ENCODE measurements at places on chromosomes 3 and 15.

DNA sequence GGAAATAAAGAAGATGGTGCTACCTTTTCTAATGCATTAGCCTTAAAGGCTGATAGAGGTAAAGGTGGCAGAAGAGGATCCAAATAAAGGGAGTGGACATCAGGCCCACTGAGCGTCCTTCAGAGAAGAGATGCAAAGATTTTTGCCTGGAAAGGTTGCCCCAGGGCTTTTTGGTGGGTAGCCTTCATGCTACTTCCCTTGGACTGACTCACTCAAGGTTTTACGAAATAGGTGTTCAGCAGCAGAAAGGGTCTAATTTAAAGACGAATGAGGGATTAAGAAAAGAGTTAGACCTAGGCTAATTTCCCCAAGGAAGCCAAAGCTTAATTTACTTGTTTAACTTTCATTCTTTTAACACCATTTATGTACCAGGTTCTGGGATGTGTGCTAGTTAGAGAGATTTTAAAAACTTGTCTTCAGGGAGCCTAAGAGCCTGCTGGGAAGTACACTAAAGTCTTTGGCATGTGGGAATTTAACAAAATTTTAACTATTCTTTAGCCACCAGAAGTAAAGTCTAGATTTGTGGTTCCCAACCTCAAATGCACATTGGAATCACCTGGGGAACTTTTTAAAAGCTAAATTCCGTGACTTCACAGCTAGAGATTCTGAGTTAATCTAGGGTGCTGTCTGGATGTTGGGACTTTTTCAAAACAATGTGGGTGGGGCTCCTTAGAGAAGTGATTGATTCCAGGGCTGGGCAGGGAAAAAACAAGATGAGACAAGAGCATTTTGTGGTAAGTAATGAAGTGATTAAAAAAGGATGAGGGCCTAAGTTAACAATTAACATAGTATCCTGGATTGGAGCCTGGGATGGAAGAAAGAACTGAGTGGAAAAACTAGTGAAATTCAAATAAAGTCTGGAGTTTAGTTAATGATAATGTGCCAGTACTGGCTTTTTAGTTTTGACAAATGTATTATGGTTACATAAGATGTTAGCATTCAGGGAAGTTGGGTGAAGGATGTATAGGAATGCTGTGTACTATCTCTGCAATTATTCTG, 3.4 kb downstream of the IL20RB start:
- DNase-seq = no peak

DNA sequence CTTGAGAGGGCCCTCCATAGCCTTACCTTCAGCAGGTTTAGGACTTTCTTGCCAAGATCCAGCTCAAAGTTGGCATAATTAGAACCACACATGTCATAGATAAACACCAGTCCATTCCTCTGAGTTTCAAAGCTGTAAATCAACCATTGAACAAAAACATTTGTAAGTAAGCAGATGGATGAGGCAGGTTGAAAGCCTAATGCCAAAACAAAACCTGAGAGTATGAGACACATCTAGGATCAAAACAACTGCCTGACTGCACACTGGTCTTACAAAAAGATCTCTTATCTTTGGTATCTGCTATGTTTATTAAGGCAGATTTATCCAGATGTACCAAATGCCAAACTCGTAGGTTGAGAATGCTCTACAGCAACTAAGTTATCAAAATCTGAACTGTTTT, 61.9 kb downstream of the PTPN9 start:
- no peak for DNase-seq

- DNase-seq = no peak
These were observed 660.8 kb downstream of the MECOM start for GRCh38 chr3:169002689-169003088.

DNA sequence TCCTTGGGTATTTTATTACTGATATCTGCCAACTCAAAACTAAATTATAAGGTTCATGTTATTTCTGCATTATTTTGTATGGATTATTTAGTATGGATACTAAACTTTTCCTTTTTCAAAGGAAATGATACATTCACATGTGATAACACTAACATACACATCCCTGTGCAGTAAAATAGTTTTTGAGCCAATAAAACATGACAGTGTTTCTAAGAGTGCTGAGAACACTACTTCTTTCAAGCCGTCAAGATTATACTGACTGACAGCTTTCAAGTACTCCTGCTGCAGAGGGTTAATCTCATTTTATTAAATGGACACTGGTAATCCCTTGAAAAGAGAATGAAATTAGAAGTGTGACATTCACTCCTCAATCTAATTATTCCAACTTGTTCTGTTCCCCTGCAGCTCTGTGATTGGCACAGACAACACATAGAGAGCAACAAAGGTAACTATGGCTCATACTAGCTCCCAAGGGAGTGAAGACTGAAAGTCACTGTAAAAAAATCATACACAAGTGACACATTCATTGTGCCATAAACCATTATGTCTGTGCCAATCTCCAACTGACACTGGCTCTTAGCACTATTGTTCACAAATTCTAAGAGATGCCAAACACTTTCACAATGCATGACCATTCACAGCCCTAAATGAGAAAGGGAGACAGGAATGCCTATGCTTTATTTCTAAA, 468.6 kb downstream of the SHQ1 start:
- no peak for DNase-seq

GRCh38 chr15:92361321-92362000, 32.2 kb upstream of the ST8SIA2 start:
- no peak for DNase-seq

GRCh38 chr3:87867001-87867400, 191.8 kb downstream of the CGGBP1 start:
- DNase-seq = no peak

GRCh38 chr15:36356978-36357601, 222.3 kb upstream of the CDIN1 start:
- DNase-seq = no peak

DNA sequence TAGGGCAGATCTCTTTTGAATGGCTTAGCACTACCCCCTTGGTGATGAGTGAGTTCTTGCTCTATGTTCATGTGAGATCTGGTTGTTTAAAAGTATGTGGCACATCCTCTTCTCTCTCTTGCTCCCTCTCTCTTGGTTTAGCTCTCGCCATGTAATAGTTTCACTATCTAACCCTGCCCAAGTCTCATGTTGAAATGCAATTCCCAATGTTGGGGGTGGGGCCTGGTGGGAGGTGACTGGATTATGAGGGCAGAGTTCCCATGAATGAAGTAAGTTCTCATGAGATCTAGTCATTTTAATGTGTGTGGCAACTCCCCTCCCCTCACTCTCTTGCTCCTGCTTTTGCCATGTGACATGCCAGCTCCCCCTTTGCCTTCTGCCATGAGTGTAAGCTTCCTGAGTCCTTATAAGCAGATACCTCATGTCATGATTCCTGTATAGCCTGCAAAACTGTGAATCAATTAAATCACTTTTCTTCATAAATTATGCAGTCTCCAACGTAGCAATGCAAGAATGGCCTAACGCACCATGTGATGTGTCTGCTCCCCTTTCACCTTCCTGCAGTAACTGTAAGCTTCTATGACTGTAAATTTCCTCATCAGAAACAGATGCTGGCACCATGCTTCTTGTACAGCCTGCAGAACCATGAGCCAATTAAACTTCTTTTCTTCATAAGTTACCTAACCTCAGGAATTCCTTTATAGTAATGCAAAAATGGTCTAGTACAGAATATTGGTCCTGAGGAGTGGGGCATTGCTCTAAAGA, 74.8 kb upstream of the KCNH8 start:
- no peak for DNase-seq

- no peak for DNase-seq
These were observed 15.5 kb downstream of the MAPKAPK3 start for GRCh38 chr3:50632450-50632849.

DNA sequence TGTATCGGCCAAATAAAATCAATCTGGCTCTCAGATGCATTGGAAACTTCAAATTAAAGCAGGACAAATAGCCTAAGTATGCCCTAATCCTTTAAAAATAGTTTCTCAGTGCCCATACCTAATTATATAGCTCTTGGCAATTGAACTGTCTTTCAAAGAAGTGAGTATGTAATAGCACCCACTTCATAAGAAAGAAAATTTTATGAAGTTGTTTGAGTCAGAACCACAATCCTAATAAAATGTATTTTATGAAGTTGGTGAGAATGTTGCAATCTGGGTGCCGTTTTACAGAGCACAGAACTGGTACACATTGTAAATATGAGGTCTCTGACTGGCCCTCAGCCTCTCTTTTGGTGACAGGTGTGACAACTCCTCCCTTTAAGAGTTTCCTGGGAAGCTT, 45.4 kb downstream of the EPHB1 start:
- DNase-seq = no peak

DNA sequence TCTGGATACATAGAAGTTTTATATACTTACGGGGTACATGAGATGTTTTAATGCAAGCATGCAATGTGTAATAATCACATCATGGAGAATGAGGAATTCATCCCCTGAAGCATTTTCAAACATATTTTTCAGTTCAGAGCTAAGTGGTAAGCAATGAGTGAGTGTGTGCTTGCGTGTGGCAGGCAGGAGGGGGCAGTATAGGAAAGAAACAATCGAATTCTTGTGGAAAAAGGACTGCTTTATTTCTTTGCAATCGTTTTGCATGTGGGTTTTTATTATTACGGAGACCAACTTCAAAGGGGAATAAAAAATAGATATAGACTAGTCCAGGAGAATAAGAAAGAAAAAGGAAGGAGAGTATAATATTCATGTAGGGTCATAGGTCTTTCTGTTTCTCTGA, 271.6 kb downstream of the CHL1 start:
- no peak for DNase-seq

DNA sequence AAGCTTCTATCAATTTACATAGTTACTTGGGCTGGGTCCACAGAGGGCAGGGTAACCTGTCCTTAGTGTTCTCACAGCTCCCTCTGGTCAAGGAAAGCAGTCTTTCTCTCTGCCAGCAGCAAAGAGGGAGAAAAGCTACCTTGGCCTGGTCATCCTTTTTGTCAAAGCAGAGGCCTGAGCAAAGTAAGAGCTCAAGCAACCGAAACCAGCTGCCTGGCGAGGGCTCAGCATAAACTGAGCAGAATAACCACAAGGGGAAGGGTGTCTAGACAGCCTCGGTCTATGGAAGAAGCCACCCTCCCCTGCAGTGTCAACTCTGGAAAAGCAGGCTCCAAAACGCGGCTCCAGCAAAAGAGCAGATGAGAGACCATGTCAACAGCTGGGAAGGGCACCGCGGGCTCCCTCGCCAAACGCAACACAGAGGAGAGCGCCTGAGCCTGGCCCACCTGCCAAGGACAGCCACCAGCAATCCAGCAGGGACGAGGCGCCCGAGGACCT, 17.4 kb downstream of the LRIG1 start:
- DNase-seq = no peak

DNA sequence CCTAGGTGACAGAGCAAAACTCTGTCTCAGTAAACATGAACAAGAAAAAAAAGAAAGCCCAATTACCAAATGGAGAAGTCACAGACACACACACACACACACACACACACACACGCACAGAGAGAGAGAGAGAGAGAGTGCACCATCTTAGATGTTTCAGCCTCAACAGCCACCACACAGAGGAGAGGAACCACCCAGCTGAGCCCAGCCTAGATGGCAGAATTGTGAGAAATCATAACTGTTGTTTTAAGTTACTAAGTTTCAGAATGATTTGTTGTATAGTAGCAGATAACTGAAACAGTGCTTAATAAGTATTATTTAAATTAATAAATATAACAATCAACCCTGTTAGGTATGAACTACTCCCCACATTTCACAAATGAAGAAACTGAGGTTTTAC, 321.2 kb downstream of the ZNF621 start:
- no peak for DNase-seq

DNA sequence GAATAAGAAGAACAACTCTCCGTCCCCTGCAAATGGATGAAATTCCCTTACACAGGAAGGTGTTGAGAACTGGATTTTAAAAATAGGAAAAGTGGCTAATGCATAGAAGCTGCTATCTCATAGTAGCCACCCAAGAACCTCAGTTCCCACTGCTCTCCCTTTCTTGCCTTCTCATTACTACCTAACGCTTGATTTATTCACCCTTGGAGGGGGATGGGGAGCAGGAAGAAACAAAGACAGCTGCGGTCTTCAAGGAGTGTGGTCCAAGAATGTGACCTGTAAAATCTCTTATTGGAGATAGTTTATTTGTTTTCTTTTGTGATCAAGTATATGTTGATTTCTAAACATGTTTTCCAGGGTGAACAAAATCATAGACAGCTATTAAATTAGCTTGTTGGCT, 274.1 kb upstream of the CTNNB1 start:
- DNase-seq = no peak

- DNase-seq = no peak
These were observed 6.2 kb upstream of the EPHA3 start for GRCh38 chr3:89101251-89101650.

DNA sequence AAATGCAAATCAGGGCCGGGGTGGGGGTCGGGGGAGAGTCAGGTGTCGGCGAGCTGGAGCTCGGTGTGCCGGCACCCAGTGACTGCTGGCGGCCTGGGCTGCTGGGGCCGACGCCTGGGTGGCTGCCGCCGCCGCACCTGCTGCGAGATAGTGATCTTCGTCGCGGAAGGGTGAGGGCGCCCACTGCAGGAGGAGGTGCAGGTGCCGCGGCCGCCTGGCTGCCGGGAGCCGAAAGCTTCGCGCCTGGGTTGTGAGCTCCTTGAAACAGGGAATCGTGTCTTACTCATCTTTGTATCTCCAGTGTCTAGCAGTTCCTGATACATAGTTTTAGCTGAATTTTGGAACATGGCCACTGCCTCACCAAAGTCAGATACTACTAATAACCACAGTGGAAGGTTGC, 64.0 kb upstream of the CPOX start:
- peak; percentile 1 for DNase-seq

GRCh38 chr3:101340591-101340990, 20.2 kb upstream of the IMPG2 start:
- DNase-seq = no peak

DNA sequence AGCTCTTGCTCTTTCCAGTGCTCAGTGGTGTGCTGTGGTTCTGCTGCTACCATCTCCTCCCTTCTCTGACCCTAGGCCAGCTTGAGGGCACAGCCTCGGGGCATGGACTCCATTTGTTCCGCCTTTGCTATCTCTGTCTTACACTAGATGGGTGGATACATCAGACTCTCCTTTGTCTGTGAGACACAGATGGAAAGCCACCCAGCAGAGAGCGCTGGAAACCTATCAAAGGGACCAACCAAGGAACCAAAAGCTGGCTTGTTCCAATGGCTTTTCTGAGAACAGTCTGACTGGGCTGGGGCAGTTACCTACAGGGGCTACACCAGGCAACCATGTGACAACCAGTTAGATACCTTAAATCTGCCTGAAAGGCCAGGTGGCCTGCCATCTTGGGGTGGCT, 63.8 kb downstream of the NPTN start:
- no peak for DNase-seq

DNA sequence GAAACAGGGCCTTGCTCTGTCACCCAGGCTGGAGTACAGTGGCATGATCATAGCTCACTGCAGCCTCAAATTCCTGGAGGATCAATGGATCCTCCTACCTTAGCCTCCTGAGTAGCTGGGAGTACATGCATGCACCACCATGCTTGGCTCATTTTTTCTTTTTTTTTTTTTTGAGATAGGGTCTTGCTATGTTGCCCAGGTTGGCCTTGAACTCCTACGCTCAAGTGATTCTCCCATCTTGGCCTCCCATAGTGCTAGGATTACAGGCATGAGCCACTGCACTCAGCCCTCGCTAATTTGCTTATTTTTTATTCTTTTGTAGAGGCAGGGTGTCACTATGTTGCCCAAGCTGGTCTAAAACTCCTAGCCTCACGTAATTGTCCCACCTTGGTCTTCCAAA, 6.0 kb upstream of the ARIH1 start:
- DNase-seq = no peak

- no peak for DNase-seq
These were observed 151.5 kb upstream of the BHLHE40 start for GRCh38 chr3:4827767-4828166.

Data from stimulated activated CD4-positive, alpha-beta T cell treated with anti-CD3 and anti-CD28 coated beads, Interleukin-1b, Interleukin-23, amount 100 ng/mL, for 1 hour (primary cell).